ENCODE measurements at places on chromosomes 7 and 10.

GRCh38 chr10:131683281-131683861 lies 217.4 kb upstream of the PPP2R2D start:
- DNase-seq: no peak

DNA sequence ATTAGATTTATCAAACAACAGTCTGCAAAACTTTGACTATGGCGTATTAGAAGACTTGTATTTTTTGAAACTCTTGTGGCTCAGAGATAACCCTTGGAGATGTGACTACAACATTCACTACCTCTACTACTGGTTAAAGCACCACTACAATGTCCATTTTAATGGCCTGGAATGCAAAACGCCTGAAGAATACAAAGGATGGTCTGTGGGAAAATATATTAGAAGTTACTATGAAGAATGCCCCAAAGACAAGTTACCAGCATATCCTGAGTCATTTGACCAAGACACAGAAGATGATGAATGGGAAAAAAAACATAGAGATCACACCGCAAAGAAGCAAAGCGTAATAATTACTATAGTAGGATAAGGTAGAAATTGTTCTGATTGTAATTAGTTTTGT lies 31.4 kb downstream of the LRRC17 start:
- no peak for DNase-seq

- no peak for DNase-seq
Observed at GRCh38 chr7:13286916-13287315, 599.5 kb downstream of the ARL4A start.

DNA sequence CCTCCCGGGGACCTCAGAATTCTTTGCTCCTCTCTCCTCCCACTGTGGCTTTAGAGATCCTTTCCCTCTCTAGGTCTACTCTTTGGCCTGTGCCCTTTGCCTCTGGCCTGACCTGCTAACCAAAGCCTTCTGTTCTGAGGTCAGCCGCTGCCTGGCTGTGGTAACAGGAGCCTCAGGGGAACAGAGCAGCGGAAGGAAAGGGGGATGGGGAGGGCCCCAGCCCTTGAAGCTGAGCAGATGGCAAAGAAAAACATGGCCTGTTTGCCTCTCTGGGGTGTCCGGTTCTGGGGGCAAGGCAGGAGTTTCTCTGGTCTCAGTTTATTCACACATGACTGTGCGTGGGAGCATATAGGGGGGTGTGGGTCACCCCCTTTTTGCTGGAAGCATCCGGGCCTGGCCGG lies 28.2 kb downstream of the COL26A1 start:
- peak; percentile 11 for DNase-seq
